ENCODE measurements at places on chromosomes 3 and 15. TPM values are rescaled to one million over a fixed set of nuclear protein-coding genes. Genes with fewer than 3 reads are reported as not detected.
A peak's percentile ranks its signal among the peaks of the same experiment; 100 is the strongest.

The GRM7 gene
- polyA plus RNA-seq = not detected

The STRIT1 gene
- polyA plus RNA-seq = not detected

The HHATL gene
- not detected for polyA plus RNA-seq

GRCh38 chr3:74491874-74492273 is 122.6 kb downstream of the CNTN3 start:
- peak; percentile 9 for DNase-seq

The CHRM5 gene
- 0.05 TPM for polyA plus RNA-seq

DNA sequence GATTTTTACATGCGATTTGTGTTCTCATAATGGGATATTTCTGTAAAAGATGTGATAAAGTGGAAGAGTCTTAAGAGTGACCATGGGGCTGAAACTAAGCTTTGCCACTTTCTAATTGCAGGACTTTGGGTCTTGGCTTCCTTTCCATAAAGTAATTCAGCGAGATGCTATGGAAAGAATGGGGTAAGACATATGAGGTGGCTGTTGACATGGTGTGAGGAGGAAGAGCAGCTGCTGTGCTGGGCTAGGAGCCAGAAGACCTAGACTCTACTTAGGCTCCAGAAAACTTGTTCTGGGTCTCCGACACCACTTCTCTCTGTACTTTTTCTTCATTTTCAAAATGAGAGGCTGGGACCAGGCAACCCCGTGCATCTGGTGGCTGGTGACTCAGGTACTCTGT is 654.5 kb upstream of the CFAP20DC start:
- DNase-seq = no peak

- peak; percentile 9 for DNase-seq
These were observed 208.9 kb upstream of the COL8A1 start for GRCh38 chr3:99429502-99429901.

DNA sequence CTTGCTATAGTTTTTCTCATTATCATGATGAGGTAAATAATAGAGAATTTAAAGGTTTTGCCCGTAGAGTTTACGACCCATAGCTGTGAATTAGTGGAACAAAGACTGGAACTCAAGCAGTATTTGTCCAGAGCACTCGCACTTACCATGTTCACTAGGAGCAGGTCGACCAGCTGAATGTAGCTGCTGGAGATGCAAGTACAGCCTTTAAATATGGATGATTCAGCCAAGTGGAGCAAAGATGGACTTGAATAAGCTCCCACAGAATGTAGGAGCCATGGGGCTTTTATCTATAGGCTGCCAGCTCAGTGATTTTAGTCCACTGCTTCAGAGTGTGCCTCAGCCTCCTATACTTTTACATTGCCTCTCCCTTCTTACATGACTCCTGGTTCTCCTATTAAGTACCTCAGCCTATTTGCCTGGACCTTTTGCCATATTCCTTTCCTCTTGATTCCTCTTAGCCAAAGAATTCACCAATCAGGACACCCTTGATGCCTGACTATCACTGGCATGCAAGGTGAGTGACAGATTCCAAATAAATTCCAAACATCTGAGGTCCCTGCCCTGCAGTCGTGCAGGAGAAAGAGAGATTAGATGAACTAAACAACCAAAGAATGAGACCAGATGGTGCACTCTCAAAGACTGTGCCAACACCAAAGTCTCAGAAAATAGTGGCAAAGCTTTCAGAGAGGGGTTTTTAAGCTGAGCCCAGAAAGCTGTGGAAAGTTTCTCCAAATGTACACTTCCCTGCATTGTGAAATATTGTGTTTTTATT is 3.9 kb downstream of the MKRN3 start:
- no peak for DNase-seq

Data from GM23248 (cell line).